CD4-positive, alpha-beta memory T cell (primary cell): ENCODE measurements at places on chromosomes 11 and 22.

DNA sequence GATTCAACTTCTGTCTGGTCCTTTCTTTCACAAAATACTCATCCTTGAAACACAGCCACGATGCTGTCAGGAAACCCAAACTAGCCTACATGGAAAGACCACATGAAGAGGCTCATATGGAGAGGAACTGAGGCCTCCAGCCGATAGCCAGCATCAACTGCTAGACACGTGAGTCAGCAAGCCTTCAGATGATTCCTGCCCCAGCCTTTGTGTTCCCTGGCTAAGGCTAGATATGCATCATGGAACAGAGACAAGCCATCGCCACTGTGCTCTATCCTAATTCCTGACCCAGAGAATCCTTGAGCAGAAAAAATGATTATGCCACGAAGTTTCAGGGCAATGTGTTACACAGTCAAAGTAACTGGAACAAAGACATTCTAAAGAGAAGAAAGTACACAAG, 75.5 kb downstream of the ENTHD1 start:
- DNase-seq, result no peak

DNA sequence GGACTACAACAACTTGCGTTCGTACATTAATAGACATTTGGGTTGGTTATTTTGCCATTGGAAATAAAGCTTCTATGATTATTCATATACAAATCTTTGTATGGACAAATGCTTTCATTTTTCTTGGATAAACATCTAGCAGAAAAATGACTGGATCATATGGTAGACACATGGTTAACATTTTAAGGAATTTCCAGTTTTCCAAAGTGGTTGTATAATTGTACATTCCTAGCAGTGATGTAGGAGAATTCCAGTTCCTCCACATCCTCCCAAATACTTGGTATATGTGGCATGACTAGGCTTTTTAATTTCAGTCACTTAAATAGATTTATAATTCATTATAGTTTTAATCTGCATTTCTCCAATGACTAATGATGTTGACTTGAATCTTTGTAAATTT, 246.2 kb upstream of the NCAM1 start:
- no peak for DNase-seq

- DNase-seq, result no peak
Observed at GRCh38 chr22:49660794-49661781, 166.6 kb downstream of the BRD1 start.

- DNase-seq, result no peak
Observed at GRCh38 chr11:69066122-69067112, 17.7 kb downstream of the TPCN2 start.

GRCh38 chr11:83600661-83601060, 314.5 kb upstream of the CCDC90B start:
- DNase-seq, result no peak

DNA sequence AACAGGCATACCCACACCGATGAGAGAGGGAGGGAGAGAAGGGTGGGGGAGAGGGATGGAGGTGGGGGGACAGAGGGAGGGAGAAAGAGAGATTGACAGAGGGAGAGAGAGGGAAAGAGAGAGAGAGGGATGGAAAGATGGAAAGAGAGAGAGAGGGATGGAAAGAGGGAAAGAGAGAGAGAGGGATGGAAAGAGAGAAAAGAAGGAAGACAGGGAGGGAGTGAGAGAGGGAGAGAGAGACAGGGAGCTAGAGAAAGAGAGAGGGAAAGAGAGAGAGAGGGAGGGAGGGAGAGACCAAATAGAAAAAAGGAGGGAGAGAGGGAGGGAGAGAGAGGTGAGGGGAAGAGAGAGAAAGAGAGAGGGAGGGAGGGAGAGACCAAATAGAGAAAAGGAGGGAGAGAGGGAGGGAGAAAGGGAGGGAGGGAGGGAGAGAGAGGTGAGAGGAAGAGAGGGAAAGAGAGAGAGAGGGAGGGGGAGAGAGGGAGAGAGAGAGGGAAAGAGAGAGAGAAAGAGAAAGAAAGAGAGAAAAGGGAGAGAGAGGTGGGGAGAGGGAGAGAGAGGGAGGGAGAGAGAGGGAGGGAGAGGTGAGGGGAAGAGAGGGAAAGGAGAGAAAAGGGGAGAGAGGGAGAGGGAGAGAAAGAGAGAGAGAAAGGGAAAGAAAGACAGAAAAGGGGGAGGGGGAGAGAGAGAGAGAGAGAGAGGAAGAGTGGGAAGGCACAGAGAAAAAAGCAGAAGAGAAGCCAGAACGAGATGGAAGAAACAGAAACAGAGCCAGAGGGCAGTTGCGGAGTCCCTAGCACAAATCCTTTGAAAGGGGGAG, 23.8 kb downstream of the MB start:
- DNase-seq, result no peak

DNA sequence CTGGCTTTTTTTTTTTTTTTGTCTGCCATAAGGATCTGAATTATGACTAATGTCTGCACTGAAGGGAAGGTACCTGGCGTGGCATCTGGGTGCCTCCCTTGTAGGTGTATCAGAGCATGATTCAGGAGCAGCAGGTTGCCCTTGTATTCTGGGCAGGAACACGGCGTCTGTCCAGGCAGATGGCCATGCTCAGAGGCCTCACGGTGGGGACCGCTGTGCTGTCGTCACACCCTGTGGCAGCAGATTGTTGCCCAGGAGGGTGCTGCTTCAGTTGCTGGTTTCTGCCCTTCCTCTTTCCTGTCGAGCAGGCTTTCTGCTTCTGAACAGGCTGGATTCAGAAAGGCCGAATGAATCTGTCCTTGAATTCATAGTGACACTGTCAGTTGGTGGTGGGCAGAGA, 11.0 kb downstream of the ZNRF3 start:
- no peak for DNase-seq

- DNase-seq, result no peak
Observed at GRCh38 chr11:48142889-48143288, 73.7 kb upstream of the OR4B1 start.

DNA sequence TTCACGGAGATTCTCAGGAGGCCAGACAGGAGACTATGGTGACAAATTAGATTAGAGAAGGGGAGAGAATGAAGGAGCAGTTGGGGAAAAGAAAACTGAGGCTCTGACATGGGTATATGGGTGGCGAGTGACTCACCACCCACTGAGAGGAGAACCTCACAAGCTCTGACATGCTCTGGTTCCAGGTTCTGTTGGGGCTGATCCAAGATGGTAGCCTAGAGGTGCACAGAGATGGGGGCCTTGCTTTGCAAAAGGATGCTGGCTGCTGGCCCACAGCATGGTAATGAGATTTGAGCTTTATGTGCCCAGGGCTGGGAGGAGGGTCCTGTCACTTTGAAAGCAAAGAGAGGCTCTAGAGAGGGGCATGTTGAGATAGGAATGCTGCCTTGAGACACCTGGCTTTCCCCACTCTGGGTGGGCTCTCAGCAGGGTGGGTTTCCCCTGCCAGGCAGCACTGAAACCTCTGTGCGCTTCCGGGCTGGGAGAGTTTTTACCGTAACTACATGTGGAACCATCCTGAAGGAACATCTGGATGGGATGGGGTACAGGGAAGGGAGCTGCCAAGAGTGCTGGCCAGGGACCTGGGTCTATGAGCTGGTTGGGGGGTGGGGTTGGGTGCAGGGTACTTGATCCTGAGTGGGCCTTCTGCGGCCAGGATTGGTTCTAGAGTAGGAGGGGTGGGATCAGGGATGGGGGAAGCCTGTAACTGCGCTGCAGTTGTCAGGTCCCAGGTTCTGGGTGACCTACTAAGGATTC, 1.2 kb upstream of the GRK2 start:
- DNase-seq, result no peak

DNA sequence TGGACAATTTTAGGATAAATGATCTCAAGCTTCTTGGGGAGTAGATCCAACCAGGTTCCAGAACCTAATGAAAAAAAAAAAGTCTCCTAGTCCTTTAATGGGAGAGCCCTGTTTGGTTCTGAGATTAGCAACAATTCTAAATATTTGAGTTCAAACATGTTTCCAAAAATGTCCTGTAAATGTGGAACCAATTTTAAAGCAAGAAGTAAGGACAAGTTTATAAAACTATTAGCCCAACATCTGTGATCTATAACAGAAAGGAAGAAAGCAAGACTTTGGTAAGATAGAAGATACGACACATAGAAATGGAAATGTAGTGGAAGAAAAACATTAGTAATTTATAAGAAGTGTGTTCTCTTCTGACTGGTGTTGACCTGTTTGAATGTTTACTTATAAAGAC, 79.7 kb upstream of the SLC5A12 start:
- no peak for DNase-seq

DNA sequence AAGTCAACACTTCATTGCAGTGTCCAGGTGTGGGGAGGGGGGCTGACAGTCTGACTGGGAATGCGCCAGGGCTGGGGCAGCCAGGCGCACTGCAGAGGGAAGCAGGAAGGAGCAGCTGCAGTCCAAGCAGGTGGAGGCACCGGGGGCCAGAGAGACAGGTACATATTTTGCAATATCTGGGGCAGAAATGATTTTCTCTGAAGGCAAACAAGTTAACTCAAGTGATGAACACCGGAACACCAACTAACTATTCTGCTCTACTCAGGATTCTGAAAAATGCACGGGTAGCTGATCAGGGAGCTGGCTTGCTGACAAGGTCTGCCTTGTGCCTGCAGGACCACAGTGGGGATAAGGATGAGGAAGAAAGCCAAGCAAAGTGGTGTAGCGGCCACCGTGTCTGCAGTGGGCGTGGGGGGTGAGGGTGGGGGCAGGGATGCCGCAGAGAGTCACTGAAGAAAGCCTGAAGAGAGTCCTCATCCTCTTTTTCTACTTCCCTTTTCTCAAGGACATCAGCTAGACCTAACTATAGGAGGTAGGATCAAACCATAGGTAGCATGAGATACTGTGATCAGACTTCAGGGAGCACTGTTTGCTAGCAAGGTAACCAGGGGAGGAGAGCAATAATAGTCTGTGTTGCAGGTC, 83.4 kb downstream of the SCN3B start:
- DNase-seq, result no peak

GRCh38 chr11:96863520-96863919, 473.7 kb downstream of the JRKL start:
- no peak for DNase-seq

- no peak for DNase-seq
Observed at GRCh38 chr22:39220890-39221850, 23.6 kb downstream of the PDGFB start.

DNA sequence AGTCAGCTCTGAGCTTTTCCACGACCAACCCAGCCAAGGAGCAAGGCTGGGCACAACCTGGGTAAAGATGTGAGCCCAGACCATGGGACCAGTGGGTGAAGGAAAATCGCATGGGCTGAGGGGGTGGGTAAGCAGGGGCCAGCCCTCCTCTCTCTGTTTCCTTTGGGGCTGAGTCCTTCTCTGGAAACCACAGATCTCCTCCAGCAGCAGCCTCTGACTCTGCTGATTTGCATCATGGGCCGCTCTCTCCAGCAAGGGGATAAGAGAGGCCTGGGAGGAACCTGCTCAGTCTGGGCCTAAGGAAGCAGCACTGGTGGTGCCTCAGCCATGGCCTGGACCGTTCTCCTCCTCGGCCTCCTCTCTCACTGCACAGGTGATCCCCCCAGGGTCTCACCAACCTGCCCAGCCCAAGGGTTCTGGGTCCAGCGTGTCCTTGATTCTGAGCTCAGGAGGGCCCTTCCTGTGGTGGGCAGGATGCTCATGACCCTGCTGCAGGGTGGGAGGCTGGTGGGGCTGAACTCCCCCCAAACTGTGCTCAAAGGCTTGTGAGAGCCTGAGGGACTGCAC, 67.8 kb downstream of the GGTLC2 start:
- DNase-seq, result no peak

GRCh38 chr11:83156996-83157593, at the start of gene PCF11:
Gene PCF11, plus strand, starts transcription at chr11:83157131. Its CDS starts 309 bp downstream, at chr11:83157440.
- DNase-seq, result no peak

DNA sequence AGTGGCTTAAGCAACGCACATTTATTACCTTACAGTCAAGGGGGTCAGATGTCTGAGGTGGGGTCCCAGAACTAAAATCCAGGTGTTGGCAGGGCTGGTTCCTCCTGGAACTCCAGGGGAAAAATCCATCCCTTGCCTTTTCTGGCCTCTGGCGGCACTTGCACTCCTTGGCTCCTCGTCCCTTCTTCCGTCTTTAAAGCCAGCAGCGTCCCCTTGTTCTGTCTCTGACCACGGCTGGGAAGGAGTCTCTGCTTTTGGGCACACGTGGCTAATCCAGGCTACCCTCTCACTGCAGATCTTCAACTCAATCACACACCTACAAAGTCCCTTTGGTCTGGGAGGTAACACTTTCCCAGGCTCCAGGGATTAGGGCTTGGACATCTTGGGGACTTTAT, 73.5 kb upstream of the WNT7B start:
- no peak for DNase-seq

- peak; percentile 63 for DNase-seq
Observed at GRCh38 chr11:64305691-64306562, 603 bp downstream of the ESRRA start.

DNA sequence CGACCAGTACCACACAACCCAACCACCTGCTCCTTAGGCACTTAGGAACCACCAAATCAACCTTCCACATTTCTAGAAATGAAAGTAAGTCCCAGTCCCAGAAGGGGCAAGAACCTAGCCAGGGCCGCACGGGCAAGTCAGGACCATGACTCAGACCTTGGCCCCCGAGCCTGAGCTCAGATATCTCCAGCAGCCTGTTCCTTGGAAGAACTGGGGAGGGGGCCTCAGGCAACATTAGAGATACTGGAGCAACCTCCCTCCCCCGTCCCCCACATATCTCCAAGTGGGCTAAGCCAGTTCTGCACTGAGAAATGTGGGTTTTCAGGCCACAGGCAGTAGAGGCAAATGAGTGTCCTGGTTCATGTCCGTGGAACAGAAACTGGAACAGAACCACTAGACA, 7.7 kb downstream of the ARAP1 start:
- no peak for DNase-seq

- no peak for DNase-seq
Observed at GRCh38 chr22:46414704-46415103, 79.2 kb downstream of the TRMU start.

DNA sequence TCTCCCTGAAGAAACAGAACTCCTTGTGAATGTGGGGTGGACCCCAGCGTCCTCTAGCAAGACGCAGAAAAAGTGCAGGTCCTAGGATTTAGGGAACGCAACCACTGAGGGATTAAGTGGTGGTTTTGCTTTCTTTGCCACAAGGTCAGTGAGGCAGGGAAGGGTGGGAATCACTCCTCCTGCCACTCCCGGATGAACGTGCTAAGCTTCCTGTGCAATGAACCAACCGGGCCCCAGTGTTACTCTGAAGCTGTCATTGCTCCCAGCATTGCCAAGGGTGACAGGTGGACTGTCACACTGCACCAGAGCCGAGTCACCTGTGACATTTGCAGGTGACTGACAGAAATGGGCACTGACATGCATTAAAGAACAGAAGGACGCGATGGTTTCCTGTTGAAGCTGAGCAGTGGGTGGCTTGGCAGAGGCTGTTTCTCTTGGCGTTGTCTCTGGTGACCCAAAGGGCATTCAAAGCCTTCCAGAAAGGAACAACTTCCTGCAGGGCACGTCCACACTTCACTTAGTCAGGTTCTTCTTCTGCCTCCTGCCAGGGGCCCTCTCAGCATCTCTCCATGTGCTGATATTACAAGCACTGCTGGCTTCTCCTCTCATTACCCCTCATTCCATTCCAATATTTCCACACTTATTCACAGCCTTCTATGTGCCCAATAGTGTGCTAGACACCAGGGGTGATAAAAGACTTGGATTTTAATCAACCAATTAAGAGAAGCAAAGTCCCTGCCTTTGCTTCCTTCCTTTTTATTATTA, 9.7 kb downstream of the KIRREL3 start:
- no peak for DNase-seq
